ENCODE measurements at places on chromosomes 5 and 9.

DNA sequence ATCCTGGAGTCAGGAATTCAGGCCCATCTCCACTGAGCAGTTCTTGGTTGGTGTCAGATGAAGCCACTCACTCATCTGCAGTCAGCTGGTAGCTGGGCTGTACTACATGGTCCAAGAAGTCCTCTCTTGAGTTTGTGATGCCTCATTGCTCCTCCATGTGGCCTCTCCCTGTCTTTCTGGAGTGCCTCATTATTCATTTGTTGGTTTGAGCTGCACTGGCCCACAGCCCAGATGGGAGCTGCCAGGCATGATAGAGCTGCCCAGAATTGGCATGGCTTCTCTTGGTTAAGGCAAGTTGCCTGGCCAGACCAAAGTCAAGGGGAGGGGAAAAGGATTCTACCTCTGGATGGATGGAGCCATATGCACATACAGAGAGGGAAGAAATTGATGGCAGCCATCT is 8.0 kb downstream of the PTCD2 start:
- peak; percentile 90 for DNase-seq

DNA sequence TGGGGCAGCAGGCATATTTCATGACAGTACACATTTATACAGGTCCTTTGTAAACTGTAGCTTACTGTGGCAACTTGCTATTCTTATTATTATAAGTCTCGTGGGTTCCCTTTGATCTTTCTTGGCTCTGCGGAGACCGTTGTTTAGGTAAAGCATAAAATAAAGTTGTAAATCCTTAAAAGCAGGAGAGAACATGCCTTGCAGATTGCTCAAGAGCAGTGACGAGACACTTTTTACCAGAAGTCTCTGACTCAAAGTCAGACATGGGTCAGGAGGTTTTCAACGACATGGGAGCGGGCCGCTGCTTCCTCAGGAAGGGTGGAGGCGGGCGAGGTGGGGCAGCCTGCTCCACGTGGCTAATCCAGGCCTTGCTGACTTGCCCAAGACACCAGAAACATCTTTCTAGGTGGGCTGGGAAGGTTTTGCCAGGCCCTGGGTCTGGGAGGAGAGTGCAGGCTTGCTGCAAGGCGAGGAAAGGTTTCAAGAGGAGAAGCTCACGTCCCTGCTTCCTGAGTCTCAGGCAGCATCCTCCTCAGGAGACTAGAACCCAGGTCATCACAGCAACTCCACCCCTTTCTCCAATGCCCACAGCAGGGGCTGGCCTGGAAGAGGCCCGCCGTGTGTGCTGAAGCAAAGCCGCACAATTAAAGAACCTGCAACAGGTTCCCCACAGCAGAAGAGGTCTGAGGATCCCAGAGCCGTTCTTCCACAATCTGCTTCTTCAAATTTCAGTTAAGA is 6.5 kb downstream of the TBC1D2 start:
- DNase-seq: no peak

DNA sequence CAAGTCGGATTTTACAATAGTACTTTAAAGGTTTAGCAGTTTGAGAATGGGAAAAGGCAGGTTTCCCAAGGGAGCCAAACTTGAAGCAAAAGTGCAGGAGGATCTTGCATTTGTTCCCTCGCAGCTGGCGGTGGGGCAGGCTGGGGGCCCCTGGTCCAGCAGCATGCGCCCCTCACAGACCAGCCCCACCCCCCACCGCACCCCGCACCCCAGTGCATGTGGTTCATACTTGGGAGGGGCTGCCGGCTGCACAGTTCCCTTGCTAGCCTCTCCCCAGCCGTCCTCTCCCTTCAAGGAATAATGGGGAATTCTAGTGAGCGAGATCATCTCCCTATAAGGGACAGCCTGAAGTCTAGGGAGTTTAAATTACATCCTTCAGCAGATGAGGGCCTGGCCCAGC is 273.1 kb upstream of the IRX2 start:
- DNase-seq: no peak

GRCh38 chr5:136022965-136023364 is 5.8 kb upstream of the TGFBI start:
- no peak for DNase-seq

DNA sequence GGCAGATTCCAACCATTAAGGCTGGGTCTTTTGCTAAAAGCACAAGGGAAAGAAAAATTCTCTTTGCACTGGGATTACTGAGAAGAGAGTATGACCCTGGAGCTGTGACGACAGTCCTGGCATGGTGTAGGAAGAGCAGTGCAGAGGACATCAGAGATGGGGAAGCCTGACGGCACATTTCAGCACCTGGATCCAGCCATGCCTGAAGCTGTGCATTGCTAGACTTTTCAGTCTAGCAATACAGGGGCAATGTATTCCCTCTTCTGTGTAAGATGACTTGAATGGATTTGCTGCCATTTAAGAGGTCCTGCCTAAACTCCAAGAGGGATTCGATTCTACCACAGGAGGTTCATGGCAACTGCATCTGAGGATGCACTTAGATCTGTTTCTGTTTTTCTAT is 12.3 kb upstream of the MRNIP start:
- DNase-seq: no peak

GRCh38 chr5:87282269-87282668 is 14.6 kb downstream of the RASA1 start:
- no peak for DNase-seq

DNA sequence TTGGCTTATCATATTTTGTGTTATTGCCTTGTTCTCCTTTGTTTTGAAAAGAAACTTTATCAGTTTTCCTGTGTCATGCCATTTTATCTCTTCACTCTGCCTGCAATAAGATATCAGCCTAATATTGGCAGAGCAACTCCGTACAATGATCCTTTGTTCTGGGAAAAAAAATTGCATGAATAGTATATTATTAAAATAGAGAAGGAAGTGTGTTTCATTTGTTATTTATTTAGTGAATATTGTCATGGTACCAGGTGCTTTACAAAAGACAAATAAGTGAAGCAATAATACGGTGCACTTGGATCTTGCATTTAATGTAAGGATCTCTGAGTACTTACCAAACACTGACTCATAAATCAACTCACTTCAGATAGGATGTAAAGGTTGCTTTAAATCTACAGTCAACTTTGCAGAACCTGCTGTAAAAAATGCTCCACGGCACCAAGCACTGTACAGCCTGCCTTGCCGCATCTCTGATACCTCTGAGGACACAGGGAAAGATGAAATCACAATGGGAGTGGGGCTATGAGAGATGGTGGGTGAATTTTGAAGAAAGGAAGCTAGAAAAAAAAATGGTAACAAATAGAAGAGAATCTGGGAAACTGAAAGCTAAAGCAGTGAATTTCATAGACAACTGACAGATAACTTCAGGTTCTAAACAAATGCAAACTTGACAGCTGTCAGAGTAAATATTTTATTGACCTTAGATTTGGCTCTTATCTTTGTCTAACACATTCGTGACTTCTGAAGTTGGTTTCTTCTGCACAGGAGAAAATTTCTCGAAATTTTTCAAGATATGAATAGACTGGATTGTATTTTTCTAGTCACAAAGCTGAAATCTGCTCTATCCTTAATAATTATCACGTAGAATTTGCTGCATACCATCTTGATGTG is 232.1 kb downstream of the ENC1 start:
- DNase-seq: peak; percentile 64

GRCh38 chr9:127841087-127841835 is 13.2 kb downstream of the ENG start:
- DNase-seq: no peak

GRCh38 chr9:5879419-5880181 is 11.1 kb upstream of the MLANA start:
- no peak for DNase-seq

DNA sequence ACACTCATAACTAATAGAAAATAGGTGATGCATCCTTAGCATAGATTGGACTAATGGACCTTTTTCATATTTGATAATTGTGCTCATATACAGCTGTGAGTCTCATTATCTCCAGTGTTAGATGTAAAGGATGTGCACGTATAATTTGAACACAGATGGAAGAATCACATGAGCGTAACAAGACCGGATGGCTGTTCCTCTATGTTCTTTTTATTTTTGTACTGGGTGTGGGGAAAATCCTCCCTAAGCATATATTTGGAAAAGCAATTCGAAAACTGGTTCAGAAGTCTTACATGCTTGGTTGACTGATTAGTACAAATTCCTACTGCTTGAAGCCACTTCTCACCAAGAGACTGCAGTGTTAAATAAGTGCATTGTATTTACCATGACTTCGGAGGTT is 230.2 kb downstream of the AOPEP start:
- no peak for DNase-seq

Measured in NCI-H187 treated with DMSO at 0.1 percent for 48 hours (cell line).